CD4-positive, CD25-positive, alpha-beta regulatory T cell (primary cell): ENCODE measurements at places on chromosomes 13 and 19. TPM values are rescaled to one million over a fixed set of nuclear protein-coding genes. Genes with fewer than 3 reads are reported as not detected.

DNA sequence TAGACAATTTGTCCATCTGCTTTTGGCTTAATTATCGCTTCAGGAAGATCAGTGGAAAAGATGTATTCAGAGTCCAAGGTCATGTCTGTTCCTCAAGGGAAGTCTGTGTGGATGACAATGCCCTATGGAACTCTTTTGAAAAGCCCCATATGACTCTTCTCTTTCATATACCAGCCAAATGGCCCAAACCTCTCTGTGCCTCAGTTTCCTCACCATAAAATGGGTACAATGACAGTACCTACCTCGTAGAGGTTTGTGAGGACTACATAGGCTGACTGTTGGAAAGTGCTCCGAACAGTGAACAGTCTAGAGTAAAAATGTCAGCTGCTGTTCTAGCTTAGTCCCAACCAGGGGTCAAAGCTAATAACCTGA, 104.6 kb downstream of the COL4A2 start:
- no peak for DNase-seq
- H3K27me3 ChIP-seq = peaks cover 5% of the 10 kb centered on the region
- no peaks in the 10 kb centered on the region for H3K4me1 ChIP-seq
- H3K36me3 ChIP-seq = no peaks in the 10 kb centered on the region

The GPR12 gene
- not detected for polyA plus RNA-seq

GRCh38 chr13:73913751-73914518, 220.3 kb downstream of the KLF12 start:
- peaks cover 5% of the 10 kb centered on the region for H3K4me1 ChIP-seq
- DNase-seq = no peak
- H3K27ac ChIP-seq = no peak overlapping the region
- no peak overlapping the region for H3K4me3 ChIP-seq

DNA sequence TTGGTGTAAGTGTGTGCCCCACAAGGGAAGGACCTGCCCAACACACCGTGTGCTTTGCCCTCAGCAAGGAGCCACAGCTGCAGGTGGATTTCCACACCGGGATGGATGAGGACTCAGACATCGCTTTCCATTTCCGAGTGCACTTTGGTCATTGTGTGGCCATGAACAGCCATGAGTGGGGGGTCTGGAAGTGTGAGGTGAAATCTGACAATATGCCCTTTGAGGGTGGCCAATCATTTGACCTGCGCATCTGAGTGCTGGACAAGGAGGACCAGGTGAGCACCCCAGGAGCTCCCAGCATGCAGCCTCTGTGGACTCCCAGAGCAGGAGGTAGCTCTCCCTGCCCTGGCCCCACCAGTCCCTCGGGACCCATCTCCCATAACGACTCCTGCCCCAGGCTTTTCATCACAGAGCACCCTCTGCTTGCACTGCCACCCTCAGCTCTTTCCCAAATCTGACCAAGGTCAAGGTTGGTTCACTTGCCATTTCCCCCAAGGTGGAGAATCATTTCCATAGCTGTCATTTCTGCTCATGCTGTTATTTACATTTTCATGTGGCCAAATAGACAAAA, 13.2 kb upstream of the EID2 start:
- no peaks in the 10 kb centered on the region for H3K27me3 ChIP-seq
- no peak overlapping the region for H3K4me3 ChIP-seq
- no peaks in the 10 kb centered on the region for H3K36me3 ChIP-seq
- no peak for DNase-seq
- no peaks in the 10 kb centered on the region for H3K4me1 ChIP-seq

DNA sequence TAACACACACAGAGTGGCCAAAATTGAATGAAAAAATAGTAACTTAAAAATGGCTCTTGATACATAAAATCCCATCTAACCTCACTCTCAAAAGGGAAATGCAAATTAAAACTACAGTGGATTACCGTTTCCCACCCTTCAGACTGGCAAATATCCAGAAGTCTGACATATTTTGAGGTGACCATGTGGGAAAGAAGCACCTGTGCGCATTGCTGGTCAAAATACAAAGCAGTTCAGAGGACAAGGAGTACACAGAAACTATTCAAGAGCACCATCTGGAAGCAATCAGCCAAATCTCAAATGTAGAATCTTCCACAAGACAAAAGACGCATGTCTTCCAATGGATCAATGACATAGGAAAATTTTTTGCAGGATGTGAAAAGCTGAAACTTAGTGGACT, 23.2 kb downstream of the NALCN start:
- no peaks in the 10 kb centered on the region for H3K4me1 ChIP-seq
- H3K27ac ChIP-seq = no peak overlapping the region
- no peak overlapping the region for H3K4me3 ChIP-seq
- no peak for DNase-seq
- H3K27me3 ChIP-seq = no peaks in the 10 kb centered on the region

- no peaks in the 10 kb centered on the region for H3K27me3 ChIP-seq
- no peak overlapping the region for H3K27ac ChIP-seq
- no peaks in the 10 kb centered on the region for H3K4me1 ChIP-seq
- H3K4me3 ChIP-seq = no peak overlapping the region
- DNase-seq = no peak
- peaks cover 10% of the 10 kb centered on the region for H3K36me3 ChIP-seq
These were observed 16.8 kb downstream of the CEBPG start for GRCh38 chr19:33390101-33390907.

DNA sequence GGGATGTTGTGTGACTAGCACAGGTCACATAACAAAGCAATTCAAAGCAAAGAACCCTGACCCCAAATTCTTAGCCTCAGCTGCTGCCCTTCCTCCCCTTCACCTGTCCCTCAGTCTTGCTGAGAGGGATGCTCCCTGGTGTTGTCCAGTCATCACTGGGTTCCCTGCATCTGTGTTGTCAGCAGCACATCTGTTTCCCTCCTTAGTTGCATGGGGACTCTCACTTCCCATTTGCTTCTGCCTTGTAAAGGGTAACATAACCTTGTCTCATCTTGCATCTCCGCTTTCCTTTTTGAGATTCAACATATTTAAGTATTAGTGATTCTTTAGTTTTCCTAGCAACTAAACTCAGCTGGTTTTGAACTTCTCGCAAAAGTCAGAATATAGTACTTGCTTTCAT, 54.0 kb downstream of the SPATA13 start:
- H3K27me3 ChIP-seq = no peaks in the 10 kb centered on the region
- DNase-seq = no peak
- H3K27ac ChIP-seq = no peak overlapping the region
- H3K4me3 ChIP-seq = no peak overlapping the region
- H3K36me3 ChIP-seq = no peaks in the 10 kb centered on the region
- H3K4me1 ChIP-seq = peaks cover 6% of the 10 kb centered on the region

The MICOS13 gene
- 110 TPM for polyA plus RNA-seq

DNA sequence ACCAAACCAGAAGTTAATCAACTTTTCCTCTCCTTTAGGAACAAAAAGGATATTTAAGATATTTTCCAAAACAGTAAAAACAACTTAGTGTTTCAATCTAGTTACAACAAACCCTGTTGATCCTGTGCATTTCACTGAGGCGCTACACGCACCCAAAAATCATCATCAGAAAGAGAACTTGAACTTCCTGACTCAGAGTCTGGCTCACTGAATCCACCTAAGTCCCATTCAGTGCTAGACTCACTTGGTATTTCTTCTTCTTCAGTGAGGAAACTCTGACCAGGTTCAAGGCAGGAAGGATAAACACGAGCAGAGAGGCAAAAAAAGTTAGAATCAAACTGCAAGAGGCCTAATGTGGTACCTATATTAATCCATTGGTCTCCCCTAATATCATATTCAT, 2.2 kb downstream of the KBTBD6 start:
- no peaks in the 10 kb centered on the region for H3K27me3 ChIP-seq
- DNase-seq = peak; percentile 31
- no peak overlapping the region for H3K27ac ChIP-seq
- H3K36me3 ChIP-seq = peaks cover 8% of the 10 kb centered on the region
- peaks cover 32% of the 10 kb centered on the region for H3K4me1 ChIP-seq
- peak overlapping the region; percentile 77 for H3K4me3 ChIP-seq

The C3 gene
- polyA plus RNA-seq = not detected

- no peak for DNase-seq
- no peaks in the 10 kb centered on the region for H3K36me3 ChIP-seq
- H3K4me1 ChIP-seq = no peaks in the 10 kb centered on the region
- H3K4me3 ChIP-seq = peak overlapping the region; percentile 22
These were observed 753.9 kb downstream of the OLFM4 start for GRCh38 chr13:53782488-53782961.

DNA sequence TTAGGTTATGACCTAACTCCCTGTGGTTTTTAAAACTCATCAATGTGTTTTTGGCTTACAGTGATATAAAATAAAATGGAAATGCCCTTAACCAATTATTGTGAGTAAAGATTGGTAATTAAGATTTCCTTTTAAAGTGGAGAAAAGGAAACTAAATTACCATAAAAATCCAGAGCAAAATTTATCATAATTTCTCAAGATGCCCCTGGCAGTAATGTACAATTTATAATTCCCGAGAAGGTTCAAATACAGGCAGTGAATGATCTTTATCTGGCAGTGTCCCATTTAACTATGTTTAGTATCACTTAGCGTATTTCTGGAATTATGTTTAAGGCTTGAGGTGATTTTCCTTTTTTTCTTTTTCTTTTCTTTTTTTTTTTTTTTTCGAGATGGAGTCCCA, 61.5 kb downstream of the ESD start:
- peaks cover 38% of the 10 kb centered on the region for H3K36me3 ChIP-seq
- no peaks in the 10 kb centered on the region for H3K27me3 ChIP-seq
- no peak for DNase-seq
- H3K4me1 ChIP-seq = no peaks in the 10 kb centered on the region
- no peak overlapping the region for H3K4me3 ChIP-seq
- H3K27ac ChIP-seq = no peak overlapping the region

DNA sequence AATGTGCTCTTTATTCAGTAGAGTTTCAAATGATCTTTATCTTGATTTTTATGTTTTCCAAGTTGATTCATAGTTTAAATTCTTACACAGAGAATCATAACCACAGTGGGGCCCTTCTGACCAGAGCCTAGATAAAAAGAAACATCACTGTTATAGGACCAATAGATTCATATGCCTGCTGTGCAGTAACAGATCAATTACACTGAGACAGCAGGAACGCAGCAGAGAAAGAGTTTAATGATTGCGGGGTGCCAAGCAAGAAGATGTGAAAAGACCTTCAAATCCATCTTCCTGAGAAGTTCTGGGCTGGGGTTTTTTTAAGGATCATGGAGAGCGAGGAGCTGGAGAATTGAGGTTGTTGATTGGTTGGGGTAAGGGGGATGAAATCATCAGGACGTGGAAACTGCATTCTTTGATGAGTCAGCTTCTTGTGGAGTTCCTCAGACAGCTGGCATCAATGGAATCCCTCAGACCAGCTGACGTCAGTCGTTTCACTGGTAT, 346.6 kb downstream of the TBC1D4 start:
- H3K4me1 ChIP-seq = no peaks in the 10 kb centered on the region
- no peak overlapping the region for H3K27ac ChIP-seq
- no peak for DNase-seq
- no peak overlapping the region for H3K4me3 ChIP-seq
- H3K36me3 ChIP-seq = no peaks in the 10 kb centered on the region
- peaks cover 4% of the 10 kb centered on the region for H3K27me3 ChIP-seq

GRCh38 chr19:4701557-4701956, 22.1 kb downstream of the DPP9 start:
- H3K27me3 ChIP-seq = no peaks in the 10 kb centered on the region
- no peaks in the 10 kb centered on the region for H3K4me1 ChIP-seq
- peaks cover 63% of the 10 kb centered on the region for H3K36me3 ChIP-seq
- H3K4me3 ChIP-seq = no peak overlapping the region
- no peak overlapping the region for H3K27ac ChIP-seq

DNA sequence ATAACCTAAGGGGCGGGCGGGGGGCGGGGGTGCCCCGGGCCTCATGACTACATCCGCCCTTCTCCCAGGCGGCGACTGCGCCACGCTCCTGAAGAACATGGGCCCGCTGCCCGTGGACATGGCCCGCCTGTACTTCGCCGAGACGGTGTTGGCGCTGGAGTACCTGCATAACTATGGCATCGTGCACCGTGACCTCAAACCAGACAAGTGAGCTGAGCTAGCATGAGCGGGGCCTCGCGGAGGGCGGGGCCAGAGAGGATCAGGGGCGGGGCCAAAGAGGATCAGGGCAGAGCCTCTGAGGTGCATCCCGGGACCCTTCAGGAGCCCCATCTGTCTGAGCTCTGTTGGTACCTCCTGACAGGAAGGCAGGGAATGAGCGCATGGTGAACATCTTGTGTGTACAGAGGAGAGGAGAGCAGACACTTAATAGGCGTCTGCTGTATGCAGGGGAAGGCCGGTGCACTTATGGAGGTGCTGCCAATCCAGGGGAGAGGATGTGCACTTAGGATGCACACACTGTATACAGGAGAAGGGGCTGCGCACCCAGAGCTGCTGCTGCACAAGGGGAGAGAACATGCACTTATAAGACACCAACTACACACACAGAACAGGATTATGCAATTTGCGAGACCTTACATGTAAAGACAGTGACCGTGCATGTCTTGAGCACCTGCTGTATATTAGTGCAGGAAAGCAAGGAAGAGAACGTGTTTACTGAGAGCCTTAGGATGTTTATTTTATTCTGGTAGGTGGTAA, 20.9 kb upstream of the PIK3R2 start:
- no peak overlapping the region for H3K4me3 ChIP-seq
- DNase-seq = no peak
- H3K36me3 ChIP-seq = peaks cover 67% of the 10 kb centered on the region
- H3K27ac ChIP-seq = no peak overlapping the region

The NLRP7 gene
- polyA plus RNA-seq = not detected

GRCh38 chr13:48586591-48587103, 53.8 kb upstream of the RCBTB2 start:
- peaks cover 14% of the 10 kb centered on the region for H3K4me1 ChIP-seq
- no peaks in the 10 kb centered on the region for H3K36me3 ChIP-seq
- peak overlapping the region; percentile 23 for H3K4me3 ChIP-seq
- H3K27me3 ChIP-seq = peaks cover 6% of the 10 kb centered on the region

GRCh38 chr19:16030964-16031871, 45.1 kb upstream of the TPM4 start:
- no peak for DNase-seq
- H3K27me3 ChIP-seq = no peaks in the 10 kb centered on the region
- no peak overlapping the region for H3K27ac ChIP-seq
- H3K36me3 ChIP-seq = no peaks in the 10 kb centered on the region
- H3K4me3 ChIP-seq = no peak overlapping the region
- H3K4me1 ChIP-seq = no peaks in the 10 kb centered on the region

DNA sequence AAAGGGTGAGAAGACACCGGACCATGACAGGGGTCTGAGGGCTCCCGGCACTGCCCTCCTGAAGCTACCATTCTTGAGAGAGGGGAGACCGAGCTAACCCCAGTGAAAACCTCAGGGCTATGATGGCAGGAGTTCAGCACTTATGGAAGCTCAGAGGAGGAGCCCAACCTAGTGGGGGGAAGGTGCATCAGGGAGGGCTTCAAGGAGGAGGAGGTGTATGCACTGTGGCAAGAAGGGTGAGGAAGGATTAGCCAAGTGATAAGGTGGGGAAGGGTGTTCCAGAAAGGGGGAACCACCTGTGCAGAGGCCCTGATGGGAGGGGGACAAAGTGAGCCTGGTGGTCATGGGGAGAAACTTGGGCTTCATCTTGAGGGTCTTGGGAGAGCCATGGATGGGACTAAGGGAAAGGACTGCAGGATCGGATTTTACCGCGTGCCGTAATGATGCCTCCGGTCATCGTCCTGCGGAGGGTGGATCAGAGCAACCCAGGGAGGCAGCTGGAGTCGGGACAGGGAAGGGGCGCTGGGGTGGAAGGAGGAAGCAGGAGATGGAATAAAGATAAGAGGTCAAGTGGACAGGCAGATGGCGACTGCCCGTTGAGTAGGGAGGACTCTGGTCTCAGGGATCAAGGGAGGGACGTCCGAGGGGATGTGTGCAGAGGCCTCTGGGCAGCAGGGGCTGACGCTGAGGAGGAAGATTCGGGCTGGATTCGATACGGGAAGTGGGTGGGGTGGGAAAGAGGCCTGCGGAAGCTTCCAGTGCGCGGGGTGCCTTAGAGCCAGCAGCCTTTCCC, 13.3 kb upstream of the PSMD8 start:
- peak overlapping the region; percentile 26 for H3K4me3 ChIP-seq
- no peaks in the 10 kb centered on the region for H3K27me3 ChIP-seq
- H3K36me3 ChIP-seq = no peaks in the 10 kb centered on the region
- DNase-seq = no peak
